Fibroblast of lung (primary cell): ENCODE measurements at places on chromosomes 5 and 9. TPM values are rescaled to one million over a fixed set of nuclear protein-coding genes. Genes with fewer than 3 reads are reported as not detected.

- no peak for DNase-seq
Measured at GRCh38 chr5:172145870-172146747, 41.9 kb downstream of the STK10 start.

DNA sequence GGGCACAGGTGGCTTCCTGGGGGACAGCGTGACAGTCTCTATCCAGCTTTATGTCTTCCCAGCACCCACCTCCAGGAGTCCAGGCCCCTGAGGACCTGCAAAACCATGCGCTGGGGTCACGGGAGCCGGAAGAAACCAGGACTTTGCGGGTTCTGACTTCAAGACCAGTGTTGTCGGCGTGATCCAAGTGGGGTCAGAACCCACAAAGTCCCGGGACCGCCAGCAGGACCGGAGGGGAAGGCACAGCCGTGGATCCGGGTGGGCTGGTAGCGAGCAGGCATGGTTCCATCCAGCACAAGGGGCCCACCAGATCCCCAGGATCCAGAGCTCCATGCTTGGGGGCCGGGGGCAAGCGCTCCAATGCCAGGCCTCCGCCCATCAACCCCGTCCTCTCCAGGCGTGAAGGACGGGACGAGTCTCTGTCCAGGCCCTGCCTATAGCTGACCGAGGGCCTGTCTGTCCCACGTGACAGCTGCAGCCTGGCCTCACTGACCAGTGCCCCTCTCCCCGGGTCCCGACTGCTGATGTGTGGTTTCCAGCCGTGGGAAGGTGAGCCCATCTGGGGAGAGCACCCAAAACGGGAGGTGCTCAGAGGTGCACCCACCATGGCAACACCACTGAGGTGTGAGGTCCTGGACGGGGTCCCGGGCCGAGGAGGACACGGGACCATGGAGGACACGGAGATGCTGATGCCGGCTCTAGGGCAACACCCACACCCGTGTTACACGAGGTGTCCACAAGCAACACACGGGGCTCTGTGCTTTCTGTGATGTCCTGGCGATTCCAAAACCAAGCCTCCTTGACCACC lies 48.9 kb downstream of the SLC12A7 start:
- DNase-seq: no peak

- peak; percentile 57 for DNase-seq
Measured at GRCh38 chr9:112404508-112404932, 24.6 kb downstream of the HSDL2 start.

DNA sequence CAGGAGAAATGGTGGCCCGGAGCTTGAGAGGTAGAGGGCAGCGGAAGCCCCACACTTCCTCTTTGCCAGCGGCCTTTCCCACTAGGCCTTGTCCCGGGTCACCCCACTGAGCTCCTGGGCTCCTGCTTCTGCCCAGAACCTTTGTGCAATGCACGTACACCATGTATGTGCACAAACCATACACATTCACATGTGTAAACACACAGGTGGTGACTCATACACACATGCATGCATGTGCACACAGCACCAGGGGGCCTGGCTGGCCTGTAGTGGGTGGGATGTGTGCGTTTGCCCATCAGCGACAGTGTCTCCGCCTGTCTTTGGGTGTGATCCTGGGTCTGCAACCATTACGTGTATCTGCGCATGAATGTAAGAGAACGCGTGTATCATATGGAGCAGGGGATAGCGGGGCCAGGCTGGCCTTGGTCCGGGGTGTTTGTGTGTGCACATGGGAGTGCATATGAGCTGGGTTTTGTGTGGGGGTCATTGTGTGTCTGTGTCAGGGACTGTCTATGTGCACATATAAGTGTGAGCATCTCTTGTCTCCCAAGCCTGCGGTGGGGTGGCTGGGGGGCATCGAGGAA lies 43.7 kb downstream of the PSD2 start:
- DNase-seq: no peak

- peak; percentile 53 for DNase-seq
Measured at GRCh38 chr9:101387871-101388506, 3.2 kb upstream of the BAAT start.

DNA sequence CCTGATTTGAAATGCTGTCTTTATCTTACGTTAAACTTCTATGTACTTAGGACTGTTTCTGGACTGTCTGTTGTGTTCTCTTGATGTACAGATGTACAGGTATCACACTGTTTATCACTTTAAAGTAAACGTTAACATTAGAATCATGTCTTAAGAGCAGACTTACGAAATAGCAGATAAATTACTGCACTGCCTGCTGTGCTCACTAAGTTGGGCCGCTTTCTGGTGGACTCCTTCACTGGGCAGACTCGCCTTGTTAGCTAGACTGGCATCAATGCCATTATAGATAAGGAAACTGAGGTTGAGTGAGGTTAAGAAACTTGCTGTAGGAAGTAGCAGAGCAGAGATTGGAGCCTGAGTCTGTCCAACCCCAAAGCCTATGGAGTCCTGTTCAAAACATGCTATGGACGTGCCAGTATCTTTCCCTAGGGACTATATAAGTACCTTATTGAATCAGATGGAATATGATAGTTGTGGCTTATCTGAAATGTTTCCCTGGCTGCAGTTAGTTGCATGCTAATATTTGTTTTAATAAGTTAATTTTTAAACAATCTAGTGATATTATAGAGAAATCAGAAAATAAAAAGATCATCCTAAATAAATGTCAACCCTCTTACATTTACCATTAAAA lies 16.9 kb downstream of the ZNF618 start:
- DNase-seq: no peak

DNA sequence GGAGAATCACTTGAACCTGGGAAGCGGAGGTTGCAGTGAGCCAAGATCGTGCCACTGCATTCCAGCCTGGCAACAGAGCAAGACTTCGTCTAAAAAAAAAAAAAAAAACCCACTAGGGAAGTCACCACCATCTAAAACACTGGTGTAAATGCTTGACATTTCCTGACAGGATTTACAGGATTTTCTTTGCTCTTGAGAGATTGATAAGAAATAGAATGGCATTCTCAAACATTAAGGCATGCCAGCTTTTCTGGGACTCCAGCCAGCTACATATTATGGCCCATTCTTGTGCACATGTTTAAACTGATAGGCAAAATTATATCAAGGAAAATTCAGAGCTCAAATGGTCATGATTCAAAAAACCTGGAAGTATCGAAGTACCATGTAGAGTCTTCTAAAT lies 28.7 kb downstream of the GTF3C4 start:
- DNase-seq: no peak

- peak; percentile 95 for DNase-seq
Measured at GRCh38 chr5:127705120-127705892, 2.1 kb downstream of the CCDC192 start.

The SLC1A1 gene
- total RNA-seq: 4.1 and 4.5 TPM in 2 replicates

GRCh38 chr9:81530846-81531245 lies 158.5 kb downstream of the TLE1 start:
- DNase-seq: no peak

GRCh38 chr9:107712390-107712789 lies 222.8 kb upstream of the KLF4 start:
- peak; percentile 51 for DNase-seq

- DNase-seq: peak; percentile 92
Measured at GRCh38 chr5:157748760-157749461, 5.4 kb downstream of the LSM11 start.

The PDLIM4 gene
- 44.4 and 67.2 TPM in 2 replicates for total RNA-seq

DNA sequence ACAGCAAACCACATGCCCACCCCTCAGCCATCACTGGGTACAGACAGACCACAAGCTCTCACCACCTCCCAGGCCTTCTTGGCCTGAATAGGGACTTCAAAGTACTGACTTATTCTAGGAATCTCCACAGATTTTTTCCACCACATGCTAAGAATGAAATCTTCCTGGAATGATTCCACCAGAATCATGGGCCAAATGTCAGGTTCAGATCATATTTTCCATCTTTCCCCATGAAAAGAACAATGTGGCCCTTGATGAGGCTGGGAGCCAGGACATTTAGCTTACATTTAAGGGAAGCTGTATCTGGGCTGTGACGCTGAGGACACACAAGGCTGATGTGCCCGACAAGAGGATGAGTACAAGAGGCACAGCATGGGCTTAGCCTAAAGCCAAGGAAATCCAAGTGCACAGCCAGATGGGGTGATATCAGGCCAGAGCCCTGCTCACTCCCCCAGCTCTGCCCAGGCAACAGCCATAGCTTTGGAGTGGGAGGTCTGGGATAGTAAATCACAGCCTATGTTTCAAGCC lies 28.1 kb downstream of the ACSL6 start:
- DNase-seq: peak; percentile 60

GRCh38 chr9:20984506-20984905 lies 46.9 kb downstream of the HACD4 start:
- no peak for DNase-seq

DNA sequence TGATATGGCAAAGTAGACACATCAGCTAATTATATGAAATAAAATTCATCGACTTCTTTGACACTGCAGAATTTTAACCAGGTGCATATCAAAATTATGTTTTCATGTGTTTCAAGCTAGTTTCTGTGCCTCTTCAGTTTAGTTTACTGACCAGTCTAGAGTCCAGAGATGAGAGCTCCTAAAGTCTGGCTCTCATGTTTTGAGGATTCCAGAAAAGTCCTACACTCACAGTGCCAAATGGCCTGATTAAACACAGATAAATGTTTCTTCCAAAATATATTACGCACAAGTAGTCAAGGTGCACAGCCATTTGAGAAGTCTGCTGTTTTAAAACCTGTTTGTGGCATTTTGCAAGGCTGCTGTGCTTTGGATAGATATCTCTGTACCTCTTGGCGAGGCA lies 15.6 kb downstream of the RGMB start:
- DNase-seq: no peak

The PLAC8L1 gene
- total RNA-seq: not detected in 2 replicates

DNA sequence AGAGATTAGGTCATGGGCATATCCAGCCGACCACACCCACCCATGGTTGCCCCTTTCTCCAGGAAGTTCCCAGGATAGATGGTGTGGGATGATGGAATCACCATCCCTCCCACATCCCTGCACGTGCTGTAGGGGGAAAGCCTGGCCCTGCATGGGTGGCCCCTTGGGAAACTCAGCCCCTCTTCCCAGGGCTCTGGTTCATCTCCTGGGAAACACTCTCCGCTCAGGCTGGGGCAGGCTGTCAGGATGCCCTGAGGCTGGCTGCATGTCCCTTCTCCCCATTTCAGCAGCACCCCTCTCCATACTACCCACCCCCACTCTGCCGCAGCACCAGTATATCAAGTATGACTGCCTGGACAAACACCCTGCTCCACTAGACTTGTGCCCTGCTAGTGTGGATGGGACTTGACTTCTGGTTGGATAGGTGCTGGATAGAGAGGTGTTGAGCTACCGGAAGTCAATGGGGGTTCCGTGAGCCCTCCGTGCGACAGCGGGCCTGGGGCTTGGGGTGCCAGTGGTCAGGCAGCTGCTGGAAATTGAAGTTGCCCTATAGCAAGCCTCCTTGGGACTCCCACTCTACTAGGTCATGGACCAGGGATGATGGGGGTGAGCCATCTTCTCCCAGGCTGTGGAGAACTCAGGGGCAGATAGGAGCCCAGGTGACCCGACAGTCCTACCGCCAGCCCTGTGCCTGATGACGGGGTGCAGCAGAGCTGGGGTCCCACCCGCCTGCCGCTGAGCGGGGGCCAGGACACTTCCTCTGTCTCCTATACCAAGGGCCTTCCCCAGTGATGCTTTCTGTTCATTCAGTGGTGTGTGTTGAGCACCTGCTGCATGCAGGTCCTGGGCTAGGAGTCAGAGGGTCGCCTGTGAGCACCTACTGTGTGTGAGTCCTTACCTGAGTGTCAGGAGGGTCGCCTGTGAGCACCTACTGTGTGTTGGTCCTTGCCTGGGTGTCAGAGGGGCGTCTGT lies 69.4 kb upstream of the COL5A1 start:
- no peak for DNase-seq

- no peak for DNase-seq
Measured at GRCh38 chr9:70801181-70801829, 320.1 kb downstream of the TRPM3 start.

- no peak for DNase-seq
Measured at GRCh38 chr9:97322105-97322504, 14.6 kb downstream of the CCDC180 start.

The FOXB2 gene
- total RNA-seq: not detected in 2 replicates

DNA sequence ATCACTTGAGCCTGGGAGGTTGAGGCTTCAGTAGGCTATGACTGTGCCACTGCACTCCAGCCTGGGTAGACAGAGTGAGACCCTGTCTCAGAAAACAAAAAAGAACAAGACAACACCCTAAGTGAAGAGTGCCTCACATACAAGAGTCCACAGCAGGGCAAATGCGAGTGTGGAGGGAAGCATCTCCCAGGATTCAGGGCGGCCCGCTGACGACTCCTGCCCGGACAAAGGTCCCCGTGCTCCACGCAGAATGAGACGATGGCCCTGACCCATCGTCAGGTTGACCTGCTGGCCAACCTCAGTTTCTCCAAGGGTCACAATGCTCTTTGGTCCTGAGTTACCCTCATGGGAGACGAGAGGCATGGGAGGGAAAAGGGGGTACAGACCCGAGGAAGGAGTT lies 18.3 kb downstream of the MRNIP start:
- no peak for DNase-seq

DNA sequence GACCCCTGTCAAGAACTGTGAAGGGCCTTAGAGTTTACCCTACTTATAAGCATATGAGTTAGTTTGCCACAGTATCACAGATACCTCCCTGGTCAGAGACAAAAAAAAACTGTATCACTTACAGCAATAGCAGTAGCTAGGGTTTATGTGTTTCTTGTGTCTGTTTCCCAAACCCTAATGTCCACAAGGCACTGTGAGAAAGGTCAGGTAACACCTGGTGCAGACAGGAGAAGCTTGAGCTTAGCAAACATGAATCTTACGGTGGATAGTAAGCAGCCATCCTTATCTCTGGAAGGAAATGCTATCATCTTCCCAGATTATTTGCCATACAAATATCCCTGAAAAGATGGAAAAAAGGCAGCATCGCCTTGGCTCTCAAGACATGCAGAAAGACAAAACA lies 208.5 kb upstream of the KCNN2 start:
- DNase-seq: no peak

The LIX1 gene
- not detected in 2 replicates for total RNA-seq

DNA sequence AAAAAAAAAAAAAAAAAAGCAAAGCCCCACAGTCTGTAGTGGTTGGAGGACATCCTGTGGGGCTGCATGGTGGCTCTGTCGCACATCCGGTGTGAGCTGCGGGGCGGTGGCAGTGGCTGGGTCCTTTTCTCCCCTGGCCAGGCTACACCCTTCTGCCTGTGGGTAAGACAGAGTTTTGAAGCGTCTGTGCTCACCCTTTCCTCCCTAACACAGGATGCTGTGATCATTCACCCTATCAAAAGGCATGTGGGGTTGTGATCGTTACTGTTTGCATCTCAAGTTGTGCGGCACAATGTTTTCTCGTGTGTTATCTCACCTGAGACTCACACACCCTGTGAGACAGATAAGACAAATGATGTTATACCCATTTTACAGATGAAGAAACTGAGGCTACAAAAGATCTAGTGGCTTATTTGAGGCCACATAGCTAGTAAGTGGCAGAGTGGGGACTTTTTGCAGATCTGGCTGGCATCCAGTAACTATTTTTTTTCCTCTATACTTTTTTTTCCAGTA lies 17.5 kb downstream of the IRF1 start:
- no peak for DNase-seq

The ALG2 gene
- 37.8 and 41.6 TPM in 2 replicates for total RNA-seq

The ELOVL7 gene
- under 0.01 and 0.26 TPM in 2 replicates for total RNA-seq

The RNF224 gene
- total RNA-seq: under 0.01 TPM in 1 of 2 replicates, not detected in the other

The EIF4EBP3 gene
- total RNA-seq: 1.8 and 2.3 TPM in 2 replicates

The MORN5 gene
- total RNA-seq: 0.33 and 0.51 TPM in 2 replicates

GRCh38 chr9:37324691-37325490 lies 97.6 kb upstream of the GRHPR start:
- peak; percentile 13 for DNase-seq

GRCh38 chr9:137152844-137153405 lies 14.0 kb downstream of the GRIN1 start:
- DNase-seq: no peak

GRCh38 chr9:126107693-126108092 lies 218.9 kb upstream of the MVB12B start:
- DNase-seq: no peak

- no peak for DNase-seq
Measured at GRCh38 chr5:99621772-99622681, 693.2 kb upstream of the CHD1 start.
